ENCODE measurements at places on chromosomes 6 and 20.

DNA sequence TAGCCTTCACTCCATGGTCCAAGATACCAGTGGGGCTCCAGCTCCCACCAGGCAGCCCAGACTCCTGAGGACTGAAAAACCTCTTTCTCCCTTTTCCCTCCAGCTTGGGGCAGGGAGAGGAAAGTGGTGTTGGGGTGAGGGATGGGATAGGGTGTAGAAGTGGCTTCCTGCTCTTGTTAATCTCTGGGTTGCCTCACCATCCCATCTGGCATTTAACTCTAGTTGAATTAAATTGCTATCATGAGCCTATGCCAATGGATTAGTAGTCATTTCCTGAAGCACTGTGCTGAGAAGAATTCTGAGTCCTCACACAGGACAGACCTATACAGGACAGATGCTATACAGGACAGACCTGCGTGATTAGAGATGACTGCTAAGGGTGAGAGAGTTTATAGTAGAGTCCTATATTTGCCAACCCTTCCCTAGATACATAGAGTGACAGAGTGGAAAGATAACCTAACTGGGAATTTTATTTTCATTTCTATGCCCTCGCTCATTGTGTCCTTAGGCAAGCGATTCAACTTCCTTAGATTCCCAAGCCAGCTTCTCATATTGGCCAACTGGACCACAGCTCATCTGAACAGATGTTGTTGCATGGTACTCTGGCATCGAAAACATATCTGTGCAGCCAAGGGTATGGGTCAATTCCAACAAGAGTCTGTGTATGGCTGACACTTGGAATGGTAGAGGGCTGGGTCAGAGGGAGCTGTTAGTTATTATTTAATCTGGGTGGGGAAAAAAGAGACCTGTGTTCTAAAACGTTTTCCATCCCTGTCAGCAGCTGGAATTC, 42.8 kb downstream of the MCHR2 start:
- no peak for DNase-seq

GRCh38 chr20:53208110-53208832, 236.1 kb downstream of the TSHZ2 start:
- no peak for DNase-seq

GRCh38 chr6:47922391-47922790, 140.6 kb downstream of the OPN5 start:
- DNase-seq = no peak

DNA sequence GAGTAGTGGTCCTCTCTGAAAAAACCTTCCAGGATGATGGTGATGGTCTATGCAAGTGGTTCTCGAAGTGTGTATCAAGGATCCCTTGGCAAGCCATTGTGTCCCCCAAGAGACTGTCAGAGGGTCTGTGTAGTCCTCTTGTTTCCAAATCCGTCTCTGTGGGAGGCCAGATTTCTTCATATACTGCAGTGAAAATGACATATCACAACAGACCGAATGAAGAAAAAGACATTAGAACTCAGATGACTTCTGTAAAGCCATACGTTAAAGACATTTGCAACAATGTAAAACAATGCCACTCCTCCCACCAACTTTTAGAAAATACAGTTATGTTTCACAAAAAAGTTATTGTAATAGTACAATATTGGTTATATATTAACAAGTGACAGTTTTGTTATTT, 27.2 kb upstream of the LAMP5 start:
- no peak for DNase-seq

GRCh38 chr6:52925919-52926792, 16.7 kb upstream of the GSTA3 start:
- no peak for DNase-seq

GRCh38 chr6:105982761-105983540, 103.2 kb upstream of the PRDM1 start:
- DNase-seq = no peak

Measured in NCI-H1694 treated with DMSO at 0.1 percent for 48 hours (cell line).